SHP77 treated with DMSO at 0.1 percent for 48 hours (cell line): ENCODE measurements at places on chromosomes 5 and 9.

GRCh38 chr5:64509828-64510227 is 4.0 kb downstream of the RGS7BP start:
- no peak for DNase-seq

GRCh38 chr5:64693636-64694035 is 3.3 kb downstream of the SHISAL2B start:
- no peak for DNase-seq

DNA sequence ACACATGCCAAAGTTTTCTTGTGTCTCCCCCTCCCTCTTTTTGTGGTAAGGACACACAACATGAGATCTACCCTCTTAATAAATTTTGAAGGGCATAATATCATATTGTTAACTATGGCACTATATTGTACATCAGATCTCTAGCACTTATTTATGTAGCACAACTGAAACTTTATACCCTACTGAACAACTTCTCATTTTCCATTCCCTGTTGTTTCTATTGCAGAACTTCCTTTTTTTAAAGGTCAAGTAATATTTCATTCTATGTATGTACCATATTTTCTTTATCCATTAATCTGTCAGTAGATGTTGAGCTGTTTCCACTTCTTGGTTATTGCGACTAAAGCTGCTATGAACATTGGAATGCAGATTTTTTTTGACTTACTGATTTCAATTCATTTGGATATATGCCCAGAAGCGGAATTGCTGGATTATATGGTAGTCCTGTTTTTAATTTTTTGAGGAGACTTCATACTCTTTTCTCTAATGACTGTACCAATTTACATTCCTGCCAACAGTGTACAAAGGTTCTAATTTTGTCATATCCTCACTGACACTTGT is 305.3 kb downstream of the PRR16 start:
- DNase-seq: no peak

GRCh38 chr9:32875748-32876147 is 92.4 kb downstream of the TMEM215 start:
- DNase-seq: no peak

DNA sequence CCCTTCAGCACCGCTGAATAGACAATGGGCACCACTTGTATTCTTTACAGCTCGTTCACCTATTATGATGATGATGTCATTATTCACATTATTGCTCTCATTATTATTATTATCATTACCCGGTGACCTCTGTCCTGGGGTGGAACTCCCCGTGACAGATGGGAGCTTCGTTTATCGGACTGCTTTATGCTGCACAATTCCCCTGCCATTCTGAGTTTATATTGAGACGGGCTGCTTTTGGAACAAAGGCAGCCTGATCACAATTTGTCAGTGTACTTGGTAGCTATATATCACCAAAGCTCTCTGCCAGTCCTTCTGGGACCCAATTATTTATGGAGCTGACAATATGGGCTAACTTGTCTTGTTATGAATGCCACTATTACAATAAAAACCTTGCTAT is 1145.6 kb upstream of the WWC1 start:
- DNase-seq: no peak

GRCh38 chr9:126169736-126170135 is 156.9 kb upstream of the MVB12B start:
- no peak for DNase-seq

DNA sequence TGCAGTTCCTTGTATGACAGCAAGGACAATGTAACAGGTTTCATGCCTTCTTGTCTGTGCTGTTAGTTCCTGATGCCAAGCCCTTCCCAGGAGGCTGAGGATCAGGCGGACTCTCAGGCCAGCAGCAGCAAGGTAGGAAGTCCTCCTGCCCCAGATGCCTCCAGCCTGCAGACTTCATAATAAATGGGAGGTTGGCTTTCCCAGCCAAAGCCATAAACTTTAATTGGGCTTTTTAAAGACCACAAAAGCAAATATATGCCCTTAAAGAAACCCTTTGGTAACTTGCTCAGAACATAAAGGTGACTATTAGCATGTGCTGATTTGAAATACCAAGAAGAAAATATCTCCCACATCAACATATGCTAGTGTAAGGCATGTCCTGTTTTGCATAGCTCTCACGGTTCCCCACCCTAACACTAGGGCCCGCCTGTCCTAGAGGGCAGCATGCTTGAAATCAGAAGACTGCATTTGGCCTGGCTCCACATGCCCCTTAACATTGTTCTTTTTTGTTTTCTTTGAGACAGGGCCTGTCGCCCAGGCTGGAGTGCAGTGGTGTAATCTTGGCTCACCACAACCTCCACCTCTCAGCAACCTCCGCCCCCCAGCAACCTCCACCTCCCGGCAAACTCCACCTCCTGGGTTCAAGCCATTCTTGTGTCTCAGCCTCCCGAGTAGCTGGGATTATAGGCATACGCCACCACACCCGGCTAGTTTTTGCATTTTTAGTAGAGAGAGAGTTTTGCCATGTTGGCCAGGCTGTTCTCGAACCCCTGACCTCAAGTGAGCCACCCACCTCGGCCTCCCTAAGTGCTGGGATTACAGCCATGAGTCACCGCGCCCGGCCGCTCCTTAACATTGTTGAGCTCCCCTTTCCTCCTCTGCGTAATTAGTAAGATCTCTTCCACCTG is 44.6 kb upstream of the FCN1 start:
- no peak for DNase-seq

- DNase-seq: no peak
Observed at GRCh38 chr5:71816307-71816706, 97.2 kb downstream of the CARTPT start.

- DNase-seq: no peak
Observed at GRCh38 chr9:35102465-35102768, 514 bp downstream of the STOML2 start.

DNA sequence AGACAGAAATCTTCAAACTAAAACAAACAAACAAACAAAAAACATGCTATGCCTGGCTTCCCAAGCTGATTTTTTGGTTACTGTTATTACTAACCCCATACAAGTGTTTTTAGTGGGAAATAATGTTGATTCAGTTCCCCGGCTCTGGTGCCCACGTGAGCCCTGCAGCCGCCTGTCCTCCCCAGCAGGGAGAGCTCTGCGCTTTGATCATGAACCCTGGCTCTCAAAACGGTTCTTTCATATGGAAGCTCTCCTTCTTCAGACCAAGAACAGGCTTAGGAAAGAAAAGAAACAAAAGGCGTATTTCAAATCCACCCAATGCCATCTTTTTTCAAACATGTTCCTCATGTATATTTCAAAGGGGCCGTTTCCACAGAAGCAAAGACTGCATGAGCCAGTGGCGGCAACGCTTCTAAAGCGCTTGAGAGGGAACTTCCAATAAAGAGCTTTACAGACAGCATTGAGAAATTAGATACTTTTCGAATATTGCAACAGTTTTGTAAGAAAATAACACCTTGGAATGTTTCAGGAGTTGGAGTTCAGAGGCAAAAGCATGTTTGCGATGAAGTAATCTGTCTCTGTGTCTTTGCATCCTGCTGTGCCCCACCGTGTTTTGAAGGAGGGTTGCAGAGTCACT is 74.8 kb downstream of the ICE1 start:
- peak; percentile 74 for DNase-seq

GRCh38 chr5:171445644-171446516 is 26.4 kb downstream of the FGF18 start:
- DNase-seq: no peak

DNA sequence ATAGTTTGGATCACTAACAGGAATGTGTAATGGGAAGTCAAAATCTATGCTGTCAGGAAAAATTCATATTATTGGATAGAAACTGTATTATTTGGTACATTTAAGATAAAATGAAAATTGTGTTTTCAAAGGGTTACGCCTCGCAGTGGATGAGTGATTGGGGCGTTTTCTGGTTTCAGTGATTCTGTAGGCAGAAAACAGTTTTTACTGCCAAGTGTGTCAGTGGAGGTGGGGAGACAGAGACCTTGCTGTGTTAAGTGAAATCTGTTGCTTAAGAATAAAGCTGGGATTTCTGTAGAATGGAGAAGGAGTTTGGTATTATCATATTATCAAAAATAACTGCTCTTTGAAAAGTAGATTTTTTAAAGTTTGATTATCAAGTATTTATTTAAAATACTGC is 69.7 kb downstream of the GHR start:
- DNase-seq: no peak

GRCh38 chr9:131126059-131126426 is 657 bp downstream of the NUP214 start:
- DNase-seq: no peak

DNA sequence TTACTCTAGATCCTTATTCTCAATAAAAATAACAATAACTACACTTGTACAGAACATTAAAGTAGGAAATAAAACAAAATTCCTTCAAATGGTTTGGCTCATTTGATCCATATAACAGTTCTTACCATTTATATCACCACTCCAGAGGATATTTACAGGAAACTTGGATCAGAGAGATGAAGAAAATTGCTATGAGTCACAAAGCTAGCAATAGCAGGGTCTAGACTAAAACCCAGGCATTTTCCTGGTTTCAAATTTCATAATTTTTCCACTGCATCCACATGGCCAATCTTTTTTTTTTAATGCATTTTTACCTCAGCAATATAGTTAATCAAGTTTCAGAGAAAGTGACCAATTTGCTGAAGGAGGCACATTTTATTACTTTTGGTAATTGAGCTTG is 299.2 kb downstream of the ELAVL2 start:
- DNase-seq: no peak

DNA sequence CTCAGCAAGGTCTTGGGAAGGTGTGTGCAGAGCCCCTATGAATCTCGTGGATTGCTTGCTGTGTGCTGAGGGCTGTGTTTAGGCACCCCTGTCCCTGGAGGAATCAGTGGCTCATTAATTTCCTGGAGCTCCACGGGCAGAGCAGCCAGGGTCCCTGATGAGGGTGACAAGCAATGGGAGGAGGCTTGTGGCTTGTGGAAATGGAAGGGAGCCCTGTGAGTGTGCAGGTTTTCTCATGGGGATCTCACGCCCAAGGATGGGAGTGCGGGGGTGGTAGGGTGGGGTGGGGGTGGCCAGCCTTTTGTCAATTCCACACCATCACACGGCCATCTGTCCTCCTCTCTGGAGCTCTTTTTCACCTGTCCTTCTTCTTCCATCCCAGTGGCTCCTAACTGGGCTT is 25.3 kb downstream of the PHF2 start:
- DNase-seq: no peak

DNA sequence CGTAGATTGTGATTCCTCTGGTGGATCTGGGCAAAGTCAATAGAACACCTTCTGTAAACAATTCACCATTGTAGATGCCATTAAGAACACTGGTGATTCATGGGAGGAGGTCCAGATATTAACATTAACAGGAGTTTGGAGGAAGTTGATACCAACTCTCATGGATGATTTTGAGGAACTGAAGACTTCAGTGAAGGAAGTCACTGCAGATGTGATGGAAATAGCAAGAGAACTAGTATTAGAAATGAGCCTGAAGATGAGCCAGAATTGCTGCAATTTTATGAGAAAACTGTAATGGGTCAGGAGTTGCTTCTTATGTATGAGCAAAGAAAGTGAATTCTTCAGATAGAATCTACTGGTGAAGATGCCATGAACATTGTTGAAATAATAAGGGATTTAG is 26.9 kb downstream of the TCERG1 start:
- DNase-seq: no peak

DNA sequence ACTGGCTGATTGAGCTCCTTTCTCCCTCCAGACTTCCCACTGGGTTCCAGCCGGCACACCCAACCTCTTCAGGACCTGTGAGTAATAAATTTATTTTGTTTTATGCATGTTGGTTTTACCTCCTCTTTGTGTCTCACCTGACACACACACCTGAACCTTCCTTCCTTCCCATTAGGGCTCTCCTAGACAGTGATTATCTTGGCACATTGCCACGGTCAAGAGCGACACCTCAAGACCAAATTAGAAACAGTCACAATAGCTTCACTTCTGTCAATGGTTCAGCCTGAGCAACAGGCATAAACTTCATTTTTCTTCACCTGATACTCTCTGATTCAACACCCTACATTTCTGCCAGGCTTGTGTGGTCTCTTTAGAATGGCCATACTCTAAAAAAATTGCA is 296.3 kb upstream of the SMARCA2 start:
- no peak for DNase-seq

DNA sequence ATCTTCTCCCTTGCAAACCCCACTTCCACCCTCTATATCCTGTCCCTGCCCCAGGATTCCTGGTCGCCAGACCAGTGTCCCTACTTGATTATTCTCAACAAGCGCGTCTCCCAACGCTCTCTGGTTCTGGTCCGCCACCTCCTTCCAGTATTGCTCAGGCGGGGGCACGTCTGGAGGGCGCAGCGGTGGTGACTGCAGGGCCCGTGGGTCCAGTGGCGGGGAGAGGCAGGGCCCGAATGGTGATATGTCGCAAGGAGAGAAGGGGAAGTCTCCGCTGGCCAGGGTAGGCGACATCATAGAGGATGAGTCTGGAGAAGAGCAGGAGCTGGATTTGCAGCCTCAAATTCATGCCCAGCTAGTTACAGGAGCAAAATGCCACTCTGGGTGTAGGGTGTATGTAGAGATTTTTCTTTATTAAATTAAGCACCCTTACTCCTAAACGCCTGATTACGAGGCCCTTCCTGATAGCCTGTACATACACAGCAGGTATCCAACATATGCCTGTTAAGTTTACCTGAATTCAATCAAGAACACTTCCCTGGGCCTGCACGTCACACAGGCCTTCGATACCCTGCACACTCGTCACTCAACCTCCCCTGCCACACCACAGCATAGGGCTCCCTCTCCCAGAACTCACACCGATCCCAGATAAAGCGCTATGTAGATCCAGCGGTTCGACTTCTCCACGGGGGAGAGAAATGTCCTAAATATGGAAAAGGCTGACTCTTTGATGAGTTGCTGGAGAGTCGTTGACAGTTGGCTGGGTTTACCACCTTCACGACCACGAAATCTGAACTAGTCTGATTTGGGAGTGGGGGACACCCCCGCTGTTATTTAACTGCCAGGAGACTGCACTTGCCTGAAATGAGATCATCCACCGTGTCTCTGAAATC is 4.8 kb downstream of the MCIDAS start:
- no peak for DNase-seq

DNA sequence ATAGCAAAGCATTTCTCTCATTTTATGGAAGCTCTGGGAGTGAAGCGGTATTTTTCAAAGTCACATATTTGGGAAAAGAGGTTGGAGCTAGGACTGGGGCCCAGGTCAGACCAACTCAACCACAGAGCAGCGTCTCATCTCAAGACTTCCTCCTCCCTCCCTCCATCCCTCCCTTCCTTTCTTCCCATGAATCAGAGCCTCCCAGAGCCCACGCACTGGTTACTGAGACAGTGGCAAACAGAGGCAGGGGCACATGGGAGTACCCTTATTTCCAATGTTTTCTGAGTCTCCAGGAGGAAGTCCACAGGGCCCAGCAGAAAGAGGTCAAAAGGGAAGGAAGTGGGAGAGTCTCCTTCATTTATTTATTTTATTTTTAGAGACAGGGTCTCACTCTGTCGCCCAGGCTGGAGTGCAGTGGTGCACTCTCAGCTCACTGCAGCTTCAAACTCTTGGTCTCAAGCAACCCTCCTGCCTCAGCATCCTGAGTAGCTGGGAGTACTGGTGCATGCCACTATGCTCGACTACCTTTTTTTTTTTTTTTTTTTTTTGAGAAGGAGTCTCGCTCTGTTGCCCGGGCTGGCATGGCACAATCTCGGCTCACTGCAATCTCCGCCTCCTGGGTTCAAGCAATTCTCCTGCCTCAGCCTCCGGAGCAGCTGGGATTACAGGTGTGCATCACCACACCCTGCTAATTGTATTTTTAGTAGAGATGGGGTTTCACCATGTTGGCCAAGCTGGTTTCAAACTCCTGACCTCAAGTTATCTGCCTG is 52.5 kb upstream of the CDKN2AIPNL start:
- no peak for DNase-seq

- no peak for DNase-seq
Observed at GRCh38 chr5:120507800-120508463, 43.8 kb downstream of the PRR16 start.
